ENCODE measurements at places on chromosomes 11 and 22.
A peak's percentile ranks its signal among the peaks of the same experiment; 100 is the strongest.

- DNase-seq = no peak
Measured at GRCh38 chr11:2709429-2709828, 9.6 kb upstream of the KCNQ1OT1 start.

DNA sequence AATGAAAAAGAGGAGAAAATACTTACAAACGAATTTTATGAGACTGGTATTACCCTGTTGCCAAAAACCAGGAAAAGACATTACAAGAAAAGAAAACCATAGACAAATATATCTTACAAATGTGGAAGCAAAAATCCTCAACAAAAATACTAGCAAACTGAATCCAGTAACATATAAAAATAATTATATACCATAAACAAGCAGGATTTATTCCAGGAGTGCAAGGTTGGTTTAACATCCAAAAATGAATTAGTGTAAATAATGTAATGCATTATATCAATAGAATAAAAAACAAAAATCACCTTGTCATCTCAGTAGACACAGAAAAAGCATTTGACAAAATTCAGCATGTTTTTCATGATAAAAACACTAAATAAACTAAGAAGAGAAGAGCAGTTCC, 7.3 kb downstream of the NF2 start:
- DNase-seq = no peak

DNA sequence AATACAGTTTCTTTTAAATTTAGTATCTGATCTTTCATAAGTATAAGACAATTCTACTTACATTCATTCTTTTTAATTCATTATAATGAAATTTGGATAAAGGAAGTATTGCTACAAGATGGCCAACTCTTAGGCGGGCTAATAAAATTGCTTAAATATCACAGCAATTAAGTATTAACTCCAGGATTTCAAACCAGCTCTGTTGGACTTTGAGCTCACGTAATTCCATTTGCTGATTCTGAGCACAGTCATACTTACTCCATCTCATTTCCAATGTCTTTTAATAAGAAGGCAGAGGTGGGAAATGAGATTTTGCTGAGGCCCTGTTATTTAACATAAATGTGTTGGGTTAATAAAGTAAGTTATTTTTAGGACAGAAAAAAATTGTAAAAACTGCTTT, 748.1 kb downstream of the KCNA4 start:
- no peak for DNase-seq

DNA sequence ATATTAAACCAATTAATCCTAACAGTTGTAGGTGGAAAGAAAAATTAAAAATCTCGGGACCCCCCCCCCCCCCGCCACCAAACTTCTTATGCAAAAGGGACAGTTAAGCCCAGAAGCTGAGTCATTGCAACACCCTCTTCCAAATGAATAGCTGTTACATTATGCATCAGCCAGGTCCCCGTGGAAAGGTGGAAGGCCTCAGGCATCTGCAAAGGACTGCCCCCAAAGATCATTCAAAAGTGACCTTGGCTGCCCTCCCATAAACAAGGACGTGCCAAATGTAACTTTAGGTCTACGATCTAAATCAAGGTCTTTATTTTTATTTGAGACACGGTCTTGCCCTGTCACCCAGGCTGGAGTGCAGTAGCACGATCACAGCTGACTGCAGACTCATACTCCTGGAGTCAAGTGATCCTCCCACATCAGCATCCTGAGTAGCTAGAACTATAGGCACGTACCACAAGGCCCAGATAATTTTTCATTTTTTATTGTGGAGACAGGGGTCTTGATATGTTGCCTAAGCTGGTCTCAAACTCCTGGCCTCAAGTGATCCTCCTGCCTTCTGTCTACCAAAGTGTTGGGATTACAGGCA, 22.8 kb downstream of the SYN3 start:
- DNase-seq = no peak

GRCh38 chr11:65083134-65083833, 556 bp downstream of the CDCA5 start:
- DNase-seq = no peak

DNA sequence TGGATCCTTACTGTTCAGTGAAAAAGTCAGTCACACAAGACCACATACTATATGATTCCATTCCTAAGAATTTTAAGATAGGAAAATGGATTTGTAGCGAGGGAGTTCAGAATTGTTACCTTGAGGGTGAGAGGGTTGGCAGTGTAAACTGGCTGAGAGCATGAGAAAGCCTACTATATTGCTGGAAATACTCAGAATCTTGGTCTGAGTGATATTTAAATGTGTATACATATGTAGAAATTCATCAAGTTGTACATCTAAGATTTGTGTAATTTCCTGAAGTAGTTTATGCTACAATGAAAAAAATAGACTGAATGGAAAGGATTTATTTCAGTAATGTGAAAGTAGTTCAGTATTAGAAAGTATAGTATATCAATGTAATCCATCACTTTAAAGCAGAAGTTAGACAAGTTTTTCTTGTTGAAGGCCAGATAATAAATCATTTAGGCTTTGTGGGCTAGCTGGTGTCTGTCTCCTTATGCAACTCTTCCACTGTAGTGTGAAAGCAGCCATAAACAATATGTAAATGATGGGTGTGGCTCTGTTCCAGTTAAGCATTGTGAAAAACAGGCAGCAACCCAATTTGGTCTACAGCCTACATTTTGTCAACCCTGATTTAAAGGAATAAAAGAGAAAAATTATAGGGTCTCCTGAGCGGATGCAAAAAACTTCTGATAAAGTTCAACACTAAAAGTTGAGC, 127.2 kb upstream of the THY1 start:
- no peak for DNase-seq

- DNase-seq = no peak
Measured at GRCh38 chr22:31929167-31929930, 15.0 kb upstream of the YWHAH start.

- no peak for DNase-seq
Measured at GRCh38 chr22:49977578-49977977, 17.0 kb downstream of the PIM3 start.

- DNase-seq = peak; percentile 45
Measured at GRCh38 chr11:93512073-93512475, 31.1 kb downstream of the SMCO4 start.

- DNase-seq = no peak
Measured at GRCh38 chr22:43951966-43952365, 3.3 kb upstream of the SAMM50 start.

DNA sequence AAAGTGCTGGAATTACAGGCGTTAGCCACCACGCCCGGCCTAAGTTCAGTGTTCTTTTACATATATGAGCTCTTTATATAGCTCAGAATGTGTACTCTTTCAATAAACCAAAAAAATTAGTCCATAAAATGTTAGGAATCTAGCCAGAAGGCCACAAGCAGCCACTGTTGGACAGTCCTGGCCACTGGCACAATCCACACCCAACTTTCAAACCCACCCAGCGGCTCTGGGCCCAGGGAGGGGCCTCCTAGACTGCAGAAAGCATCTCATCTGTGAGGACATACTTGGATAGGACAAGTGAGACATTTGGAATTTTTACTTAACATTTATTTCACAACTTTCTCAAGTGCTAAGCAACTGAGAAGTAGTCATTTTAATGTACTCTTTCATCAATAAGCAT, 6.4 kb downstream of the PACSIN2 start:
- no peak for DNase-seq

DNA sequence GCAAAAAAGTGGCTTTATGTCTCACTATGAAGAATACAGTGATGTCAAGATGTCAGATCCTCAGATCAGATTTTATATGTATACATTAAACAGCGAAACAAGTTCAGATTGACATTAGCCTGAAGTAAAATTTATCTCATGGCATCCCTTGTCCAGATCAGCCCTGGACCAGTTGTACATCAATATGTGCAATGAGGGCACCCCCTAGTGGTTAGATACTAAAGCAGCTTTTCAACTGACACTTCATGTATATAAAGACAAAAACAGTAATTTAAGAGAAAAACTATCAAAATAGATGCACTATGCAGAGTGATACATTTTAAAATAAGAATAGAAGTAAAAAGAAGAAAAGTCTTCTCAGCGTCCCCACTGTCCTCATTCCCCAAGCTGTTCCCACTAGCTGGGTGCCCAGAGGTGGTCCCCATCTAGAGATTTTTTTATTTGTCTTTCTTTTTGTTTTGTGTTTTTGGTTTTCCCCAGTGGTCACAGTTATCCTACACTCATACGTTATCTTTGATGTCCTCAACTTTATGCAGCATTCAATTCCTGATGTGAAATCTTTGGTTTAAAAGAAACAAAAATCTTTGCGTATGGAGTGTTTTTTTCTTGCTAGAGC, 2193.4 kb upstream of the RAG2 start:
- peak; percentile 25 for DNase-seq

GRCh38 chr11:114059984-114060391, 477 bp downstream of the ZBTB16 start:
- no peak for DNase-seq

DNA sequence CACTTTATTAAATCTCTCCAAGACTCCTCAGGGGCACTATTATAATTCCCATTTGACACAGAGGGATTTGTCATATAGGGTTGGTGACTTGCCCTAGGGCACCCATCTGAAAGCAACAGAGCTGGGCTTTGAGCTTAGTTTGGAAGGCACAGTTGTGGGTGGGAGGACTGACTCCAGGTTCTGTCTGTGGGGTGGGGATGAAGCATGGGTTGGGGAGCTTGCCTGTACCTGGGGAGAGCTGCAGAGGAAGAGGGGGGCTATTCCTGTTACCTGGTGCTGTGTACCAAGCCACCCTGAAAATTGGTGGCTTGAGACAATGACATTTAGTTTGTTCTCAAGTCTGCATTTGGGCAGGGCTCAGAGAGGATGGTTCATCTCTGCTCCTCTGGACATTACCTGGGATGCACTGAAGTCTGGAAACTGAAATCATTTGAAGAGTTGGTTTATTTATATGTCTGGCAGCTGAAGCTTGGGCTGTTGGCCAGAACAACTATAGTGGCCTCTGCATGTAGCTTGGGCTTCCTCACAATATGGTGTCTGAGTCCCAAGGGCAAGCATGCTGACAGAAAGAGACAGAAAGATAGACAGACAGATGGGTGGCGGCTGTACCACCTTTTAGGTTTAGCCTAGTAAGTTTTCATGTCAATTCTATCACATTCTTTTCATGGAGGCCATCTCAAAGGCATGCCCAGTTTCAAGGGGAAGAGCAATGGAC, 44.9 kb downstream of the LRRC32 start:
- DNase-seq = no peak

- no peak for DNase-seq
Measured at GRCh38 chr11:118909619-118910308, 16.0 kb downstream of the BCL9L start.

All from GM10248 (cell line).